ENCODE measurements at places on chromosomes 5 and 9.

DNA sequence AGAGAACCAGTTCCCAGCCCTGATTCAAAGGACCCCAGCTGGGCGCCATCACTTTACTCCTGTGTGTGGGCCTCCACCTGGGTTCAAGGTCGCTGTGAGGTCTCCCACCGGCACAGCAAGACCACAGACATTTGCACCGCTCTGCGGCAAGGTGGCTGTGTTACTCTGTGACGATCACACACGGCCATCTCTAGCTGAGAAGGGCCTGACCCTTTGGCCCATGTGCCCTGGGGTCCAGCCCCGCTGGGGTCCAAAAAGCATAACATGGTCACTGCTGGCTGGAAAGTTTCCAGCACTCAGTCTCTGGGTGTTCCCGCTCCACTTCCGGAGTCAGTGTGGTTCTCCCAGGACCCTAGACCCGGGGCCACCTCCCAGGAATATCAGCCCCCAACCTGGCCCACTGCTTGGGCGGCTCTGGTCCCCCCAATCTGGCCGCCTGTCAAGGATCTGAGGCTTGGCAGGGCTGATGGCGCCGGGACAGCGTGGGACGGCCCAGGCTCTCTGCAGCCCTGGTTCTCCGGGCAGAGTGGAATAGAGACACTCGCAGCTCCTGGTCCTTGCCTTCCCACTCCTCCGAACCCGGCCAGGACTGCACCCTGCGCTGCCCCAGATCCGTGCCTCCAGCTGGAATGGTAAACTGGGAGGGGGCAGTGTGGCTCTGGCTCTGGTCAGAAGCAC, 3.9 kb upstream of the LMX1B start:
- no peak for DNase-seq

DNA sequence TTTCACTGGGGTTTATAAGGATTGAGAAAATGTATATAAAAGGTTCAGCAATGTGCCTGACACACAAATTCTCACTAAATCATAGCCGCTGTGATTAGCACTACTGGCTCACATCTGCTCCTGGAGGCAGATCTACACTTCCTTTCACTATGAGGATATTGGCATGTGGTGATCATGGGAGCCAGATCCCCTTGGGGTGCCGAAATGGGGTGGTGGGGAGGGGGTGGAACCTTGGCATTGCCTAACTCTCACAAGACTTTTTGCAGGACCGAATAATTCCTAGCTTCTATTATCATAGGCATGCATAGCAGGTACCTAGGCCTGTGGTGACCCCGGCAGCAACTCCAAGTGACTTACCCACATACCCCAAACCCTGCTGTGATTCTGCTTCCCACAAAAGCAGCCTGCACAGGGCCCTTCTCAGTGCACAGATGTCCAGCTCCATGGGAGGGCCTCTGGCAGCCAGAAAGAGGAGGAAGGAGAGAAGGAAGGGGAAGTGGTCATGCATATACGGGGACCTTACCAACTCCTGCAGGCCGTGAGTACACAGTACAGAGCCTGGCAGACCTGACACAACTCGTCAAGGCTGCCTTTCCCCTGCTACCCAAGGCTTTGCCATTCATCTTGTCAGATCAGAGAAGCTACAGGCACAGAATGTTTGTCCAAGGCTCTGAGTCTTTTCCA, 61.3 kb upstream of the IQGAP2 start:
- DNase-seq: no peak

DNA sequence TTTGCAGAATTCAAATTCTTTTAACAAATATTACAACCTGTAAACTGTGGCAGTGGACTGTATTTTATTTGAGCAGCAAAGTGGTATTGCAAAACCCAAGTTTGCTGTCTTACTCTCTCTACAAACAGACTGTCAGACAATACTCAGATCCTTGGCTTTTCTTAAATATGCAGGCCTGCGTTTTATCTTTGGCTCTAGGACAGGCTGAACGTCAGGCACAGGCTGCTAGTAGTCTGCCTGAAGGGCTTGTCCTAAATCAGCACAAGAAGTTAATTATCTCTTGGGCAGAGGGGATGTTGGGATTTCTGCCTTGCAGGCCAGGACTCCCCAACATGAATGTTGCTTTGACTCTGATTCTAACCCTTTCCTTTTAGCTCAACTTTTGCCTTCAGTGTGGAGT, 147.5 kb downstream of the SLIT3 start:
- DNase-seq: no peak

DNA sequence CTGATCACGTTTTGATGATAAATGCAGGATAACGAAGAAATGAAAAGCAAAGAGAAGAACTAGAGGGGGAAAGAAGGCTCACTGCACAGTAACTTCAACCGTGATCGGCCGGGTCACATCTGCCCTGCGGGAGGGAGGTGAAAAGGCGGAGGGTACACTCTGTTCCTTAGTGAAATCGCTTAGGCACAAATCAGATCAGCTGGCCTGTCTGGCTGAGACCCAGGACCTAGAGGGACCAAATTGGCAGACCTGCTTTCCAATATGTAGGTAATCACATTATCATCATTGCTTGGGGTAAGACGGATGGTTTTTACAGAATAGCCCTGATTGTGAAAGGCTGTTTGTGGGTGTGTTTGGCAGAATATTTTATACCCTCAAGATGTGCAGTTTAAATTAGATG, 82.2 kb downstream of the SLC28A3 start:
- DNase-seq: no peak

GRCh38 chr9:116000748-116001329, 152.8 kb upstream of the PAPPA start:
- no peak for DNase-seq

DNA sequence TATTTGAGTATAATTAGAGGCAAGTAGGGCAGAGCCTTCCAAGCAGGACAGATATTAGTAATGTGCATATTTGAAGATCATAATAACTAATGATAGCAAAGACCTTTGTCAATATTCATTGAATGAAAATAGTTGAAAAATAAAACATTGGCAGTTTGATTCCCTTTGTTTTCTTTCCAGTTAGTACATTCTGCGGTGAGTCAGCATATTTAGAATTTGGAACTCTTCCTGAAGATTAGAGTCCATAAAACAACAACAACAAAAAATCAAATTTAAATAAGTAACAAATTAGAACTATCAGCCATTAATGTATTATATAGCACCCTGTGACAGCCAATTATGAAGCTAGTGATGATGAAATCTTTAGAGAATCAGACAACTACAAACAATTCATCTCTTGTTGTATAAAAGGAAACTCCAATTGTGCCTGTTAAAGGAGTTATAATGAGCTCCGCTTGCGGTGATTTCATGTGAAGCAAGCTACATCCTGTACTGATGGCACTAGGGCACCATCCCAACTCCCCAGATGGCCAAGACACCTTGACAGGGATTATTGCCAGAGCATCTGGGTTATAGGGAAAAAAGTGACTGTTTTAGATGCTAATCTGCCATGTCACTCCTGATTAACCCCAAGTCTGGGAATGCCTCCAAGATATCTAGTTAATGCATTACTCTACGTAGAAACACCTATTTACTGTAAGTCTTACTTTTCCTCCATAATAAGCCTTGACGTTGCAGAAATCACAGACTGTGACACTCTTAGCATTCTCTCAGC, 6.8 kb downstream of the IFNA8 start:
- DNase-seq: no peak

- no peak for DNase-seq
Observed at GRCh38 chr9:6711403-6711802, 46.4 kb upstream of the KDM4C start.

DNA sequence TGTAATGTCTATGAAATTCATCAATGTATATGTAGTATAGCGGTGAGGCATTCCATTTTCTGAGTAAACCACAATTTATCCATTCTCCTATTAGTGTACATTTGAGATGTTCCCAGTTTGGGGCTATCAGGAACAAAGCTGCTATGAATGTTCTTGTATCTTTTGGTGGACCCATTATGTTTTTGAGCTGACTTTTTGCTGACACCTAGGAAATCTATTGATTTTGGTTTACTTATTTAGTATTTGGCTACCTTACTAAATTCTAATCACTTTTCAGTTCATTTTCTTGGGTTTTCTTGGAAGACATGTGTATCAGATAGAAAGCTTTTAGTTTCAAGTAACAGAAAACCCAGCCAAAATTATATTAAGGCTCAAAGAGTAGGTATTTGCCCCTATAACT, 13.7 kb downstream of the NSG2 start:
- no peak for DNase-seq

GRCh38 chr9:130658893-130659698, 5.3 kb upstream of the PRDM12 start:
- DNase-seq: no peak

Measured in stimulated activated CD8-positive, alpha-beta memory T cell treated with anti-CD3 and anti-CD28 coated beads, Interleukin-2, amount 100 ng/mL, for 1 hour (primary cell).